ENCODE measurements at places on chromosomes 12 and 14.

DNA sequence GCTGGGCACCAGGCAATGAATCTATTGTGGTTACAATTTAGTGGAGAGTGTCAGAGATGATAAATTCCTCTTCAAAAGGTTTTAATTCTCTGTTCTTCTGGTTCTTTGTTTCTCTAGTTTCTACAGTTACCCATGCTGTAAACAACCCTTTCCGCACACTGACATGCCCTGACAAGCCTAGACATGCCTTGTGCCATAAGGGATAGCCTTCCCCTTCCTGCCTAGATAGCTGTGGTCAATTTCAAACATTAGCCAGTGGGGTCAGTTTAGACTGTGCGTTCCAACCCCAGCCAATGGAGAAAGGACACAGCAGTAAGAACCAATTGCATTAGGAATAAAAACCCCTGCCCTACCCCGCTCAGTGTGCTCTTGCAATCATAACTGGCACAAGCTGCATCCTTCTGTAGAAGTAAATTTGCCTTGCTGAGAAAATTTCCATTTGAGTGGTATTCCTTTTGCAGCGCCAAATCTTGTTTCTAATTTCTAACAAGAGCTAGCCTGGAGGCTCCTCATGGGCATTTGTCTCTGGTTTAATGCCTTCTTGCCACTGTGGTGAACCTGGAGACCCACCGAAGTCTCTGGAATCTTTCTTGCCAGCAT is 6.4 kb downstream of the EDDM3A start:
- no peak for DNase-seq

DNA sequence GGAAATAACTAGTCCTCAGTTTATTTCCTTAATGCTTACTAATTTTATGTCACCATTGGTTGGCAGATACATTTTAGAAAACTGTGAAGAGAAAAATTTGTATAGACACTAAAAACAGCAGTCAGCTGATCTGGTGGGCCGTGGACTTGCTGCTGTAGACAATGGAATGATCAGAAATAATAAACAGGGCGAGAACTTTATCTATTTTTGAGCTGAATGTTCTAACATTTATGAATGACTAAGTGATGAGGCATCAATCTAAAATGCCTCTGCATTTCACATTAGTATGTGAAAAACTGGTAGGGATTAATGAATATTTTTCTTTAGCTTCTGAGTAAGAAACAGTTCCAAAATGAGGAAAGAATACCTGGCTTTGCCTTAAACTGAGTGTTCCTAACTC is 24.8 kb upstream of the PKP2 start:
- DNase-seq = no peak

DNA sequence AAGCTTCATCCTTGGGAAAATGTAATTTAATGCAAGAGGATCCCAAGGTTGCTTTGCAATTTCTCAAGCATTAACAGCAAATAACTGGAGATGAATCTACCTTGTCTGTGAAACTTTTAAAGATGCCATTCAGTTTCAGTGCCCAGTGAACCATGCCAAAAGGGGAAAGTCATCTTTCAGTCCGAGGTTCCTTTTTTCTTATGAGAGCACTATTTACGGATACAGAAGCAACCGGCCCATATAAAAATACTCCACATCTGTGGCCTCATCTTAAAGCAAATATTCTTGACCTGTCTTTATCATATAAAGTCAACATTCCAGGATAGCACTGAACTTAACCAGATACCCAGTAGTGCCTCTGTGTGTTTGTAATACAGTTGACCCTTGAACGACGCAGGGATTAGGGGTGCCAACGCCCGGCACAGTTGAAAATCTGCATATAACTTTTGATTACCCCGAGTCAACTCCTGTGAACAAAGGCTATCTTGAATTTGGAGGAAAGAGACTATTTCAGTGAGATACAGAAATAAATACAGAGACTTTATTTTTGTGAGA is 209.4 kb downstream of the PCNX1 start:
- DNase-seq = peak; percentile 20

- no peak for DNase-seq
Measured at GRCh38 chr12:123131291-123131832, 19.5 kb downstream of the PITPNM2 start.

GRCh38 chr12:3263939-3264922 is 187.1 kb downstream of the TSPAN9 start:
- no peak for DNase-seq

GRCh38 chr14:21526672-21527317 is 649 bp upstream of the SALL2 start:
- DNase-seq = no peak

GRCh38 chr14:89616852-89617341 is 199.9 kb upstream of the FOXN3 start:
- no peak for DNase-seq

- DNase-seq = no peak
Measured at GRCh38 chr12:111267144-111267543, 101.8 kb downstream of the PHETA1 start.

DNA sequence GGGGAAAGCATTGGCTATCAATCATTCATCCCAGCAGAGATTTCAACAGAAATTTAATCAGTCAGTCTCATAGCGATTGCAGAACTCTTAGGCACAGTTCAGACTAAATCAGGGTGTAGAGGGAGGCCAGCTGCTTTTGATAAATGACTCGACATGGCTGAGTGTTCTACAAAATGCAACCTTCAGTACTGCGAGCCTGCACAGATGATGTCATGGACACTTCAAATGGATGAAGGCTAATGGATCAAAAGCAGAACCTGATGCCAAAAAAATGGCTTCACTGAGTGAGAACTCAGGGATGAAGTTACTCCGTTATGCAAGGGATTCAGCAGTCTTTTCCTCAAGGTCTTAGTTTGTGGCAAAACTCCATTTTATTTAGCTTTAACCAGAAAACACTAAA is 167.3 kb downstream of the DACT1 start:
- no peak for DNase-seq

DNA sequence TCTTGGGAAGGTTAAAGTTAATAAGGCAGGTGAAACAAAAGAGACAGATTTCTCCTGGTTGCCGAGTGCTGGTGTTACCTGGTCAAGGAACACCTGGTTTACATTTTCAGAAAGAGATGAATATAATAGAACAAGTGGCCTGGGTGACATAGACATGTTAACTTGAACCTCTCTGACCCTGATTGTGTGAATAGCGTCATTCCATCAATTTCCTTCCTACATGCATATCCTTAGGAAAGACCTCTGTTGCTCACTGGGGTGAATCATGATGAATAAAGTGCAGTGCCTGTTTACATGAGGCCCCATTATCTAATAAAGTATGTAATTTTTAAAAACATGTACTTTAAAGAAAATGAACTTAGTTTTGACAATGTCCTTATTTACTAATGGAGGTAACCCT is 1822.9 kb upstream of the FLRT2 start:
- DNase-seq = no peak

DNA sequence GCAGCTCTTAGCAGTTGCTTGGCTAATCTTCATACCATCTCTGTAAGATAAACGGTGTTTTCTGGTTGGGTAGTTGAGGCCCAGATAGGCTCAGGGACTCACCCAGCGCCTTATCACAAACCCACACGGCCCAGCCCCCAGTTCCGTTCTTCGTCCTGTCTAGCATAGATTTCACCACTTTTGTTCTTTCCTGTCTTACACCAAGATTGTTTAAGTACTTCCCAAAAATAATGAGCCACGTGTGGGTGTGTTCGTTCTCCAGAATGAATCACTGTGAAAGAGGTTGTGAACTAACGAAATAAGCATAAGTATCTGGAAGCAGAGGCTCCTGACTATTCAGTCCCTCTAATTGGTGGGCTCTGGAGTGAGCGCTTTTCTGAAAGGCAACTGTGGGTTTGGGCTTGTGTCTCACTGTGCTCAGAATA is 21.4 kb downstream of the ACVR1B start:
- DNase-seq = no peak

- no peak for DNase-seq
Measured at GRCh38 chr14:69152181-69152901, 578 bp downstream of the DCAF5 start.

GRCh38 chr12:114993165-114993564 is 309.2 kb upstream of the TBX3 start:
- DNase-seq = no peak

DNA sequence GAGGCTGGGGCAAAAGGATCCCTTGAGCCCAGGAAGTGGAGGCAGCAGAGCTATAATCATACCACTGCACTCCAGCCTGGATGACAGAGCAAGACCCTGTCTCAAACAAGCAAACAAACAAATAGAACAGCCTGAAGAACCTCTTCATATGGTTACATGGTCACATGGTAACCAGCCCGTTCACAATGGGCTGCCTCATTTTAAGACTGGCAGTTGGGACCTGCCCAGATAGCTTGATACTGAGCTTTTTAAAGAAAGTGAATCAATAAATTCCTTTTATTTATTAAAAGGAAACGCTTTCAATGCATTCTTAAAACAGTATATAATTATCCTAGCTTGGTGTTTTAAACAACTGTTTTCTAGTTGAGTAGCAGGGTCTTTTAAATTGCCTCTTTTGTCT is 10.5 kb downstream of the MLXIP start:
- no peak for DNase-seq

DNA sequence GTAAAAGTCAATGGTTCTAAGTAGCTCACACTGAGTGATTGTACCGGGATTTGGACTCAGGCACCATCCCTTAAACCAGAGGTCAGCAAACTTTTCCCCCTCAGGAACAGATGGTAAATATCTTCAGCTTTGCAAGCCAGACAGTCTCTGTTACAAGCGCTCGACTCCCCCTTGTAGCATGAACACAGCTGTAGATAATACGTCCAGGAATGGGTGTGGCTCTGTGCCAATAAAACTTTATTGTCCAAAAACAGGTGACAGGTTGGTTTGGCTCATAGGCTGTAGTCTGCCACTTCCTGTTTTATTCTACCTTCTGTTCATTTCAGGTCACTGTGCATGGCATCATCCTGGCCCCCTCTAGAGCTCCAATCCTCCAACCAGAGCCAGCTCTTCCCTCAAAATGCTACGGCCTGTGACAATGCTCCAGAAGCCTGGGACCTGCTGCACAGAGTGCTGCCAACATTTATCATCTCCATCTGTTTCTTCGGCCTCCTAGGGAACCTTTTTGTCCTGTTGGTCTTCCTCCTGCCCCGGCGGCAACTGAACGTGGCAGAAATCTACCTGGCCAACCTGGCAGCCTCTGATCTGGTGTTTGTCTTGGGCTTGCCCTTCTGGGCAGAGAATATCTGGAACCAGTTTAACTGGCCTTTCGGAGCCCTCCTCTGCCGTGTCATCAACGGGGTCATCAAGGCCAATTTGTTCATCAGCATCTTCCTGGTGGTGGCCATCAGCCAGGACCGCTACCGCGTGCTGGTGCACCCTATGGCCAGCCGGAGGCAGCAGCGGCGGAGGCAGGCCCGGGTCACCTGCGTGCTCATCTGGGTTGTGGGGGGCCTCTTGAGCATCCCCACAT is 7.6 kb downstream of the BDKRB1 start:
- DNase-seq = no peak

DNA sequence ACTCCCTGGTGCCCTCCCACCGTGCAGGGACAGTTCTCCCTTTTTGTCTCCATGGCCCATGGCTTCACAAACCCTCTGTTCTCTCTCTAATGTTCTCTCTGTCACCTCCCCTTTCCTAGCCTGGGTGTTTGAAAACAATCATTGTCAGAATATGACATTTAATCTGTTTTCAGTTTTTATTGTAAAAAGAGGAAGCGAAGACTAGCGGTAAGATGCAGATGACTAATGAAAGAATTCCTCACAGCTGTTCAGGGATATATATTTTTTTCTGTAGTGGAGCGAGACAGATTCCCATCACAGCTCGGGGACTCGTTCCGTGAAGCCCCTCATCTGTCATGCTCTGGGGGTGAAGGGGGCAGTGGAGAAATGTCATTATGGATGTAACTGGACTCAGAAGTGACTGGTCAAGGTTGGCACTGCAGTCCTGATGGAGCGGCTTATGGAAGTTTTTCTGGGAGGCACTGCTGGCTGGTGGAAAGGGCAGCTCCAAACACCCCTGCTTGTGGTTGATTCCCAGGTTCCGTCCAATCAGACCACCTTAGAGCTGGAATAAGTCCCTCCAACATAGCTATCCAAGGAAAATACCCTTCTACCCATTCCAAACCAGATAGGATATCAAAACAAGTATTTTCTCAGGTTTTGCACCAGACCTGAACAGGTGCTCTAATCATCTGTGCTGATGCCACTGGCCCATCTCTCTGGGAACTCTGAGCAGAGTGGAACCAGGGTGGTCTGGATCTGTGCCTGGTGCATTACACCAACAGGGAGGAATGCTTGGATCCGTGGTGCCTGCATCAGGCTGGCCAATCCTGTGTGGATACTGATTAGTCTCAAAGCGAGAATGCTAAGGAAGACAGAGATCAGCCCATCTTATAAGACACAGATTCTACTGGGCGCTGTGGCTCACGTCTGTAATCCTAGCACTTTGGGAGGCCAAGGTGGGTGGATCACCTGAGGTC is 84.7 kb downstream of the GPATCH2L start:
- DNase-seq = peak; percentile 30

- DNase-seq = no peak
Measured at GRCh38 chr12:26124446-26125399, at the start of gene BHLHE41. TSS of gene BHLHE41 (minus strand) at chr12:26125037. CDS start at chr12:26124779, 258 bp downstream.

GRCh38 chr12:69074556-69075349 is 141.8 kb upstream of the CPM start:
- no peak for DNase-seq

DNA sequence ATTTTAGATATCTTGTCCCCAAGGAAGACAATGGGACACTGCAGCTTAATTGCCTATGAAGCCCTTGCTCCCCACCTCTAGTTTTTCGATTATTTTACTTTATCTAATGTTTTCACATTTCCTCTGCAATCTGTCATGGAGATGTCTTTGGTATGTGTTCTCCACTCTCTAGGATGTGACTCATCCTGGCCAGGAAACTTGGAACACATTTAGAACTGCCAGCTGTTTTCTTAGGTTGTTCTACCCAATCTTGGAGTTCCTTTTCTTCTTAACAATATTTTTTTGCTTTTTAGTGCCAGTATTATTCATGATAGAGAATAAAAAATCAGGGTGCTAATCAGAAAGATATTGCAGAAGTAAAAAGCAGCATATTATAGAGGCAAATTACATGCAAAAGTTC is 101.7 kb upstream of the CLEC14A start:
- no peak for DNase-seq

GRCh38 chr14:104344818-104345620 is 206.6 kb downstream of the KIF26A start:
- no peak for DNase-seq

DNA sequence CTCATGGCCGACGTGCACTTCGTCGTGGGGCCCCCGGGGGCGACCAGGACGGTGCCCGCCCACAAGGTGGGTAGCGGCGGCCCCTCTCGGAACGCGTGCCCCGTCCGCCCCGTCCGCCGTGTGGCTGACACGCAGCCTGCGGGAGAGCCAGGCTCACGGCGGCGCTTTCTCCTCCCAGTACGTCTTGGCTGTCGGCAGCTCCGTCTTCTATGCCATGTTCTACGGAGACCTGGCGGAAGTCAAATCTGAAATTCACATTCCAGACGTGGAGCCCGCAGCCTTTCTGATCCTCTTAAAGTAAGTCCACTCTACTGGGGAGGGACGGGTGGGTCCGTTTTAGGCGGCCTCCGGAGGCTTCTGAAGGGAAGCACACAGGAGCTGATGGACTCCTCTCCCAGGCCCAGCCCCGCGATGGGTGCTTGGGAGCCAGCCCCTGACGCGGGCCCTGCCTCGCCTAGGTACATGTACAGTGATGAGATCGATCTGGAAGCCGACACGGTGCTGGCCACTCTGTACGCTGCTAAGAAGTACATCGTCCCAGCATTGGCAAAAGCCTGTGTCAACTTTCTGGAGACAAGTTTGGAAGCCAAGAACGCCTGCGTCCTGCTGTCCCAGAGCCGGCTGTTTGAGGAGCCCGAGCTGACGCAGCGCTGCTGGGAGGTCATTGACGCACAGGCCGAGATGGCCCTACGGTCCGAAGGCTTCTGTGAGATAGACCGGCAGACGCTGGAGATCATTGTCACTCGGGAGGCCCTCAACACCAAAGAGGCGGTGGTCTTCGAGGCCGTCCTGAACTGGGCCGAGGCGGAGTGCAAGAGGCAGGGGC is 1.1 kb downstream of the BTBD6 start:
- DNase-seq = no peak

All from GM18507 (cell line).